ENCODE measurements at places on chromosomes 12 and 14.

DNA sequence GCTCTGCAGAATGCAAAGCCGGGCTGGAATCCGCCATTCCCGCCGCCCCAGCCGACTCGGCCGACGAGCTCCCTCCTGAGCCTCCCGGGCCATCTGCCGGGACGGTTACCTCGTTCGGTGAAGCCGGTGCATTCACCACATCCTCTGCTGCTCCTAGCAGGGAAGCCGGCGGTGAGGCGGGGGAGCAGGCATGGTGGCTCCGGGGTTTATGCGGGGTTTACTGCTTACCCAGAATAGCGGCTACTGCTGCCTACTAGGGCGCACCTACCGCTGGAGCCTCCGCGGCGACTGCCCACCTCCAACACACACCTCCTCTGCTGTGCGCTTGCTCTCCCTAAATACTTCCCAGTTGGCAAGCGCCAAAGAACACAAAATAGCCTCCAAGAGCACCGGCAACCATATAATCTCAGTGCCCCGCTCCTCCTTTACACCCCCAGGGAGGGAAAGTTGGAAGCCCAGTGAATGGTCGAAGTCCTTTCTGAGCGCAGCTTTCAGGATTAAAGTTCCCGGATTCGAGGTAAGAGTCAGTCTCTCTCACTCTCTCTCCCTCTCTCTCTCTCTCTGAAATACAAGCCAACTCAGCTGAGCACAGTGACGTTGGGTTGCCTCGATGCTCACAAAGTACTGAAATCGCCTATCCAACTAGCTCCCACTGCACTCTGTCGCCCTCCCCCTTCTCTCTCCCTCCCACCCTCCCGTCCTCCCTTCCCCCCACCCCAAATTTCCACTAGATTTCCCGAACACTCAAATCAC lies at the start of gene TBX5:
Gene TBX5 (minus strand): TSS at position 626 of the 753 bp plus-strand sequence. CDS start 2,246 bp downstream, outside the sequence.
- no peak for DNase-seq

- no peak for DNase-seq
Measured at GRCh38 chr14:94282991-94283723, 9.9 kb downstream of the SERPINA10 start.

- no peak for DNase-seq
Measured at GRCh38 chr12:70736351-70737133, 99.3 kb upstream of the PTPRB start.

GRCh38 chr14:72646861-72647528 lies 246.9 kb downstream of the DPF3 start:
- no peak for DNase-seq

GRCh38 chr12:7486512-7486911 lies 17.1 kb downstream of the CD163 start:
- DNase-seq = no peak

GRCh38 chr14:95197551-95197950 lies 40.2 kb upstream of the DICER1 start:
- no peak for DNase-seq

DNA sequence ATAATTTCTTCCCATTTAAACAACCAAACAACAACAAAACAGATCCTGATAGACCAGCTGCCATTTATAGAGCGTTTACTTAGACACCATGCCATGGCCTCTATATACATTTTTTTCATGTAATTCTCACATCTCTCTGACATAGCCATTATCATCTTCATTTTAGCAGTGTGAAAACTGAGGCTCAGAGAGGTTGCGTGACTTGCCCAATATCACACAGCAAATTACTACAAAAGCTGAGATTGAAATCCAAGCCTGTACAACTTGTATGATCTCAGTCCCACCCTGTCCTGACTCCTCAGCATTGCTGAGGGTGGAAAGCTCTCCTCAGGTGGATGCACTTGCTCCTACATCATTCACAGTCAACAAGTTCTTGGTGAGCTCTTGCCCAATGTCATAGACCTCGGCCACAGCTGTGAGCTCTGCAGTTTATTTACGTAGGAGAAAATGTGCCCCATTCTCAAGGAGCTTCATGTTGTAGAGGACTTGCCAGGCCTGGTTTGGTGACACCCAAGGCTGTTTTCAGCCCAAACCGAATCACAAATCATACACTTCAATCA lies 55.5 kb downstream of the CRACR2A start:
- DNase-seq = no peak

- peak; percentile 47 for DNase-seq
Measured at GRCh38 chr12:124694846-124695497, 127.6 kb upstream of the NCOR2 start.

- no peak for DNase-seq
Measured at GRCh38 chr14:37865719-37866549, 270.5 kb downstream of the TTC6 start.

GRCh38 chr12:52033446-52034140 lies 17.6 kb upstream of the NR4A1 start:
- DNase-seq = no peak

- no peak for DNase-seq
Measured at GRCh38 chr12:64781280-64782190, 22.3 kb upstream of the GNS start.

- no peak for DNase-seq
Measured at GRCh38 chr12:104412681-104413080, 44.1 kb upstream of the CHST11 start.

DNA sequence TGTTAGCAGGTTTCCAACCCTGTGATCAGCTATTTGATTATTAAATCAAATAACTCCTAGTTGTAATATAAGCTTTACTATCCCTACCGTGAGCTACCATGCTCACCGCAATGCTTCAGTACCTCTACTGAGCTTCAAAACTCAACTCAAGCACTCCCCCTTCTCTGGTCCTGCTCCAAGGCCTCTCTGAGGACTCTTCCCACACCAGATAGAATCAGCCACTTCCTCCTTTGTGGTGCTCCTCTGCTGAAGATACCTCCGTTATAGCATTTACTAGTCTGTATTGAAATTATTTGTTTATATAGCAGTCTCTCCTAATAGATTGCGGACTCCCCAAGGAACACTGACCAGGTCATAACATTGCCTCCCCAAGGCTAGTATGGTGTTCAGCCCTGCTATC lies 17.5 kb downstream of the AREL1 start:
- DNase-seq = no peak

DNA sequence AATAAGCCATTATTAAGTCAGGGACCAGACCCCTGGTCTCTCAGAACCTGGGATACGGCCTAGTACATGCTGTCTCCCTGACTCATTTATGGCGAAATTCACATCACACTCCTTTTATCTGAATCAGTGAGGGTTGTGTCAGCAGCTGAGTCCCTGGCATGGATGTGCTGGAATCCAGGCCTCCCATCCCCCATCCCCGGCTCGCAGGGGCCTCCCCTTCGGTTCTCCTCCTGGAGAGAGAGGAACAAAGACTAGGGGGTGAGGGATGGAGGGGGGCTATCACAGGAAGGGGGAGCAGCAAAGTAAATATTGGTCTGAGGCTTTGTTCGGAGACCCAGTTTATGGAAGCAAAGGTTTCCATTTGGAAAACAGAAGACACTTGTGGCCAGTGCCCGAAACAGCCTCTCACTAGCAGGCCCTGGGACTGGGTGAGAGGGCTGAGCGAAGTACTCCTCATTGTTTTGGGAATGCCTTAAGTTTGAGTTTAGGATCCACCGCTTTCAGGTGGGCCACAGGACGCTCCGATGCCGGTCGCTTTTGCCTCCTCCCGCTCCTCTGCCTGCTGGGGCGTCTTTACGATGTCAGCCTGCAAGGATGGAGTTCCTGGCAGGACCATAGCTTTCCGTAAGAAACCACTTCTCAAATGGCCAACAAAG lies 145.0 kb downstream of the PRKCH start:
- no peak for DNase-seq

DNA sequence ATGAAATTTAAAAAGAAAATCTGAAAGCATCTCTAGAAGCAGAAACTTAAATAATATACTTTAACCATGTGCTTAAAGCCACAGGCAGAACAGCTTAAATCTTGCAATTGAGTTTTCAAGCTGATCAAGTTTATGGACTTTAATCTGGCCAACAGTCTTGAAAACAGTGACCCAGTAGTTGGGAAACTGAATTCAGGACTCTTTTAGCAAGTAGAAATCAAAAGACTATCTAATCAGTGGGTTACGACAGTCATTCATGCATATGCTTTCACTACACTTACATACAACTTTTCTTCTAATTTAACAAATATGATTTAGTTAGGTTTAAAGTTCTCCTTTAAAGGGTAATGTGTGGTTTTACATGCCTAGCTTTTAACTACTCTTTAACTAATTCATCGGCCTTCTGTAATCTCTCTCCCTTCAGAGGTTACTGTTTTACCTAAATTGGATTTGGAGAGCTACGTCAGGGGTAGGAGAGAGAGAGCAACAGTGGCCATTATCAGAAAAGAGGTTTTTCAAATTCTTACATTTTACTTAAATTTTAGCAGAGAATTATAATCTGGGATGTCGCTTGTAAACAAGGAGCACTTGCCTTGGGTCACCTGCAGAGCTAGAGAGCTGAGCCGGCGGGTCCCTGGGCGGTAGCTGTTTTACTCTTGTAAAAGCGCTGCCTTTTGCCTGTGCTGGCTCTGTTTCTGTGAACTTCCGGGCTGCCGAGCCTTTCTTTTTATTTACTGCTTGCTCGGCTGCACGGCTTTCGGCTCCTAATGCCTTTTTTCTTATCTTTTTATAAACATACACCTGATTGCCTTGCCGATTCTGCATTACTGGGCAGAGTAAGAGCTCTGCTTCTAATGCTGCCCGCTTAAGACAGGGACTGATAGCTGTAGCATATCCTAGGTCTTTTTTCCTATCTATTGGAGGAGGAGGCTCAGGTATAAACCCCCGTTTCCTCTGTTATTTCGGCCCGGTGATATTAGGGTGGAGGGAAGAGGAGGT lies 17.4 kb upstream of the LYZ start:
- DNase-seq = no peak

- no peak for DNase-seq
Measured at GRCh38 chr14:99230208-99231151, 41.5 kb downstream of the BCL11B start.

- no peak for DNase-seq
Measured at GRCh38 chr14:65631040-65631439, 218.5 kb downstream of the FUT8 start.

GRCh38 chr12:132152953-132153352 lies 8.7 kb downstream of the NOC4L start:
- no peak for DNase-seq

GRCh38 chr12:81203671-81204204 lies 125.9 kb downstream of the ACSS3 start:
- DNase-seq = no peak

DNA sequence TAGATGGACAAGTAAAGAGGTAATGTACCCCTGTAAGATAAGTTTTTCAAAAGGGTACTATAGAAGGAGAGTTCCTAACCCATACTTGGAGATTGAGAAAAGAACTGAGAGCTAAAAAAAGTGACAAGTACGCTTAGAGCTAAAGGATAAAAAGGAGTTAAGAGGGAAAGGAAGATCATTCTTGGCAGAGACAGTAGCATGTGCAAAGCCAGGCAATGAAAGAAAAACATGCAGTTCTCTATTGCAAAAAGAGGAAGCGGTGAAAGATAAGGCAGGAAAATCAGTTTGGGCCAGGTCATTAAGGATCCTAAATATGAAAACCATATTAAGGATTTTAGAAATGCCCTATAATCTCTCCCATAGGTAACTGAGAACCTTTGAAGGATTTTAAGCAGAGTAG lies 500.4 kb upstream of the GARIN6 start:
- no peak for DNase-seq

DNA sequence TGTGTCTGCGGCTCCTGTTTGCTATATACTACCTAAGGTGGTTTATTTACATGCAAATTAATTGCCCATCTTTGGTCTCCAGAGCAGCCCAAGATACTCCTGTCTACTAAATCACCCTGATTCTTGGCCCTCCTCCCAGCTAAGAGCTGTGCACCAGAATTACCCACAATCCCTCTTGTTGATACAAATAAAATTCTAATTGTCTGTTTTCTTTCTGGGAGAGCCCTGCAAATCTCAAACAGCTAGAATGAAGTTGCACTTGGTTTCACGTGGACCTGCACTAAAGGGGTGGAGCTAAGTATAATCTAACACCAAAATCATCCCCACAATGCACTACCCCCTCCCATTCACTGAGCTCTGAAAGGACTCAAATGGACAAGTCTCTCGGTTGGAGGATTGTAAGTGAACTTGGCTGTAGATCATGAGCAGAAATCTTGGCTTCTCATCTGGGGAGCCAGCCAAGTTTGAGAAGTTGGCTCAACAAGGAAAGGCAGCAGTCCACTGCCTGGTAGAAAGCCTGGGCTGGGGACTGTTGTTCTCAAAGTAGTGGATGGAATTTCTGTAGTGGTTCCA lies 6.6 kb downstream of the MAX start:
- peak; percentile 90 for DNase-seq

GRCh38 chr12:131828671-131829355 lies 620 bp downstream of the MMP17 start:
- no peak for DNase-seq

- DNase-seq = no peak
Measured at GRCh38 chr14:95496111-95496681, 20.3 kb downstream of the SYNE3 start.

DNA sequence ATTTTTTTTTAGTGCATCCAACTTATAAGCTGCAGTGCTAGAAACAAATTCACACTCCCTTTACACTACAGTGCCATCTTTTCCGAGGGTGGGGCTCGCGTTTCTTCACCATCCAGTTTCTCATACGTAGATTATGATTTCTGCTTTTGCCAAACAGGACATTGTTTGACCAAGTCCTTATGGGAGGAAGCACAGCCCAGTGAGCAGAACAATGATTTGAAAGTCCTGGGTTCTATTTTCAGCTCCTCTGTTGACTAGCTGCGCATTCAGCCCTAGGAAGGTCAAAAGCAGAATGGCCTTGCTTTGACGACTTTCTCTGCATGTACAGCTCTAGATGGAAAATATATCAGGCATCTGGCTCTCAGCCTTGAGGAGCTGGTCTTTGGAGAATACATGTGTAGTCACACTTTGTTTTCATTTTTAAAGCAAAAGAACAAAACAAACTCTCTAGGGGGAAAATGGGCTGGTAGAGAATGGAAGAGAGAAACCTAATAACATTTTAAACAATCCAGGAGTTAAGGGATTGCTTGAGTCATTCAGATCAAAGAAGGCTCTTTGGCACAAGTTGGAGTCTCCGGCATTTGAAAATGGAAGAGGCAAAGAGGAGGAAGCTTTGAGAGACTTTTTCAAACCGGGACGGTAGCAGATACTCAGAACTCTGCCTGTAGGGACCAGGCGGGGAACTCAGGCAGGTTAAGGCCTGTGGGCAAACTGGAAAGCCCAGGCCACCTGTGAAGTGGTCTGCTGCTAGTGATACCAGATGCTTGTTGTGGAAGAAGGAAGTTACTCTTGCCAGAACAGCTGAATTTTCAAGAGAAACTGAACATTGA lies 257.3 kb upstream of the PLEKHG7 start:
- DNase-seq = no peak

All from NCI-H446 (cell line).